ENCODE measurements at places on chromosomes 7 and 10.

DNA sequence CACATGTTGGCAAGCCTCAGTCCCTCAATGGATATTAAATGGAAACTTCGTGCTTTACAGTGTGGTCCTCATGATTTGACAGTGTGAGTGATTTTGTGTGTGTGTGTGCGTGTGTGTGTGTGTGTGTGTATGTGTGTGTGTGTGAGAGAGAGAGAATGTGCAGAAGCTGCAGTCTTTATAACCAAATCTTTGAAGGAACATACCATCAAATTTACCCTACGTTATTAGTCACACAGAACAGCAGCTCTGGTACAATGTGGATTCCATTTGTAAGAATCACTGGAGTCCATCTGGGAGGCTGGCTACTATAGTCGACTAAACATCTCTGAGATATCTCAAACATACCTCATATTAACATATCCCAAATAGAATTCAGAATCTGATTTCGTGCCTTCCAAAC is 928.0 kb upstream of the POT1 start:
- no peak for DNase-seq

DNA sequence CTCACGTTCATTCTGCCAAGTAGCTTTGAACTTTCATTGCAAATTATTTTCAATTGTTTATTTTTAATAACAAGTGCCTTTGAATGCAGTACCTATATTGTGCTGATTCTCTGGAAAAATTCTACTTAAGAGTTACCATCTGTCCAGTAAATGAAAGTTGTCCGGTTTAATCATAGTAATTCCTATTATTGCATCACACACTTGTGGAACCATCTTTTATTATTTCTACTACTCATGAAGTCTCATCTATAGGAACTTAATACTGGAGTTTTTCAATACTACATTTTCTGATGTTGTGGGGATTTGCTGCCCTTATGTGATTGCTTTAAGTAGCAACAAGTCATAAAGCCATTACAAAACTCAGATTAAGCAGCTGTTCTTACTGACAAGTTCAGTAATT is 16.5 kb upstream of the SKAP2 start:
- no peak for DNase-seq

DNA sequence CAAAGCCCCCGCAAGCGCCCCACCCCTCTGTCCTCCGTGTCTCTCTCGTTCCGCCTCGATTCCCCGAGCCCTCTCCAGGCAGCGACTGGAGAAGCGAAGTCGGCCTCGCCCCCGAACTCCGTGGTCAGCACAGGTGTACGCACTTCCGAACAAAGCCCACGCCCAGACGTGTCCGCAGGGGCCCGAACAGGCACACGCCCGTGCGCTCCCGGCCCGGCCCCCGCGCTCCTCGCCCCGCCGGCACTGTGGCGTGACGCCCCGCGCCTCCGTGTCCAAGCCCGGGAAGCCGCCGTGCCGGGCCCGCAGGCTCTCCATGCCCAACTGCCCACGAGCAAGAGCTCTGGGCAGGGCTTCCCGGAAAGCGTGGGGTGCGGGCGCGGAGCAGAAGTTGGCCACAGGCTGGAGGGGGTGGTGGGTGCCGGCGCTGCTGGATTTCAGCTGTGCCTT is 662 bp downstream of the NRCAM start:
- DNase-seq: no peak

DNA sequence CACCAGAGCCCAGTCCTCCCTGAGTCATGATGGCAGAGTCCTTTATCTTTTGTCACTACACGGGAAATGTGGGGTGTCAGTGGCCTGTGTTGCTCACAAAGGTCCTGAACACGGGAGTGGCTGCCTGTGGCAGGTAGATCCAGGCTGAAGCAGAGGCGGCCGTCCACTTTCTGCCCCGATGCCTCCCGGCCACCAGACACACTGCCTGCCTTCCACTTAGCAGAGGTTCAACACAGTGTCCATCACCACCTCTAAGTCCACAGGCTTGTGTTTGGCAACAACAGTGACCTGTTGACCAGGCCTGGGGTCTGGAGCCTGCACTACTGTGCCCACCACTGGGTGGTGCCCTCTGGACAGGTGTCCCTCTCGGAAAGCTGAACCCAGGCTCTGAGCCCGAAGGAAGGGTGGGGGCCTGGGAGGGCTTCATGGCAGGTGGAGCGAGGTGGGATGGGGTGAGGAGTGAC is 49.9 kb upstream of the CAMK2B start:
- DNase-seq: no peak

DNA sequence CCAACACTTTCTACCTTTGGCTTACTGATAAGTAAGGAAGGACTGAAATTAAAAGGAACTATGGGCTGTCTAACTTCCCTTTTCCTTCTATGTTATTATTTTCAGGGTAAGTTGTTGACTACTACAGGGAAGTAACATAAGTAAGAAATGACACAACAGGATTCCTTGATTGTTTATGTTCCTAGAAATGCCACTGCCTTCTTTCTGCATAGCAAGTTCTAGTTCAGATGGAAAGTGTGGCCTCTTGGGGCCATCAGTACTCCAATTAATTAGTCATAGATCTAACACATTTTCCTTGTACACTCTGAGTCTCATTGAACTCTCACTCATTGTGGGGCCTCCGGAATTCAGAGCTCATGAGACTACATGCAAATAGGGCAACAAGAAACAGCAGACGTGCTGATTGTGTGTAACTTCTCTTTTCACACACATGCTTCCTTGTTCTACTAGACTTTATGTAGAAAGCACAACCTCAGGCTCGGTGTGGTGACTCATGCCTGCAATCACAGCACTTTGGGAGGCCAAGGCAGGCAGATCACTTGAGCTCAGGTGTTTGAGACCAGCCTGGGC is 35.3 kb upstream of the HIBADH start:
- DNase-seq: no peak

DNA sequence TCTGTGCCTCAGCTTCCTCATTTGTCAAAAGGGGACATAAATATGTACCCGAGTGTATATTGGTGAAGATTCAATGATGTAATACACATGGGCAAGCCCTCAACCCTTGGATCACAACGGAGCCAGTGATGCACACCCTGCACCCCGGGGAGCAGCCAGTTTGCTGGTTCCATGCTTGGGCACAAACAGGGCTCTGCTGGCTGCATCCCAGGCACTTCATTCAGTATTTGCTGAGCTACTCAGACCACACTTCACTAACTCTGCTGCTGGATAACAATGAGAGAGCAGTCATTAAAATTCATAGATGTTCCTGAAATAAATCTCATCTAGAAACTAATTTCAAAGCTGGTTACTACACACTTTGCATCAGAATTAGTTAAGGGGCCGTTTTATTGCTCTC is 72.0 kb downstream of the SCRN1 start:
- no peak for DNase-seq

DNA sequence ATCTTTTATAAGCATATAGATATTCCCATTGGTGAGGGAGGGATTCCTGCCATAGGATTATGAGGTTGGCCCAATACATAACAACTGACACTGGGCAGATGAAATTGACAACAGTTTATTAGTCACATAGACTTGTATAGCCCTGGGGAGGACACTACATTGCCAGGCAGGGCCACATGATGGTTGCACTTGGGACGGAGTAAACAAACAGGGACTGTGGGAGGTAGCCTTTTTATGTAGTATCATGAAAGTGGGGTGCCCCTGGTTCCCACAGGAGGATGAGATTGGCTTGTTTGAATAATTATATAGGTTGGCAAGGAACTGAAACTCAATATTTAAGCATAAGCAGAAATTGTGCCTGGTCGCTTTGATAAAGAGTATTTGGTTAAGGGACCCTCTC is 23.5 kb downstream of the TRIM24 start:
- no peak for DNase-seq

DNA sequence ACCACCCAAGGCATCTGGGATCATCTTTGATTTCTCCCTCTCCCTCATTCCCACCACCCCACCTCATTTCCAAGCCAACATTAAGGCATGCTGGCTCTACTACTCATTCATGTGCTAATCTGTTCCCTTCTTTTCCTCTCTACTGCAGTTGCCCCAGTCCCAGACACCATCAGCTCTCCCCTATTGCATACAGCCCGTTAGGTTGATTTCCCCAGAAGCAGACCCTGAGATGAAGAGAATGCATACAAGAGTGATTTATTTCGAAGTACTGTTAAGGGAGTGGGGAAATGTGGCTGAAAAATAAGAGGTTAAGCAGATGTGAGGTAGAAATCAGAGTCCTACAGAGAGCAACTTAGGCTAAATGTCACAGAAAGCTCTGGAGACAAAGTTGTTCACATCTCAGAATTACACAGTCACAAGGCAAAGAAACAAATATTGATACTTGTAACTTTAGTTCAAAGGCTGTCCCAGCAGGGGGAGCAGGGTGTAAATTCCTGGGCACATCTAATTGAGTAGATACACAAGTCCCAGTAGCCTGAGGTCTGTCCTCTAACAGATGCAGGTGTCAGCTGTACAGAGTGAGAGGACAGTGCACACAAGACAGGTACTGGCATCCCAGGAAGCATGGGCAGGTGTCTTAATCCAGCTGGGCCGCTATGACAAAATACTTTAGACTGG is 20.9 kb downstream of the AKR1D1 start:
- no peak for DNase-seq

GRCh38 chr10:87723500-87723899 is 63.8 kb downstream of the PAPSS2 start:
- no peak for DNase-seq

DNA sequence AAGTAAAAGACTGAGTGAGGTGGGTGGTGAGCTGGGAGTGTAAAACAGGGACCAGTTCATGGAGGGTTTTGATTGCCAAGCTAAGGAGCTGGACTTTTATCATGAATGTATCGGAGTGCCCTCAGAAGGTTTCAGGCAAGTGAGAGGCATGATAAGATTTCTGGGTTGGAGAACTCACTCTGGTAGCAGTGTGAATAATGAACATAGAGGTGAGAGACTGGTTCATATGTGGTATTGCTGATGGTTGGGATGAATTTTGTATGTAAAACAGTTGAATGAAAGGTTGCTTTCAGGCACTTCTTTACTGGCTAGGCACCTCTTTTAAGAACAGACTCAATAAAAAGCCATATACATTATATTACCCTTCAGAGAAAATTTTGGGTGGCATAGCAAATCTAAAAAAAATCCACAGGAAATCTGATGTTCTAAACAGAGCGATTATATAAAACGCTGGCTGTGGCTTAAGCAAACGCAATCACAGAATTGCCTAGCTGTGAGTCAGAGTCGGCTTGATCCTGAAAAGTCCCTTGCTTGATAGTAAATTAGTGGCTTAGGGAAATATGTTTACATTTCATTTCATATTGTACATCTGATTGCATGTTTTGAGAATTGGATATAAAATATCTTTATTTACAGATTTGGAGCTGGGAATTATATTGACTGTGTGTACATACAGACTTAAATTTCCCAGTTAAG is 92.9 kb upstream of the HDAC9 start:
- DNase-seq: no peak

DNA sequence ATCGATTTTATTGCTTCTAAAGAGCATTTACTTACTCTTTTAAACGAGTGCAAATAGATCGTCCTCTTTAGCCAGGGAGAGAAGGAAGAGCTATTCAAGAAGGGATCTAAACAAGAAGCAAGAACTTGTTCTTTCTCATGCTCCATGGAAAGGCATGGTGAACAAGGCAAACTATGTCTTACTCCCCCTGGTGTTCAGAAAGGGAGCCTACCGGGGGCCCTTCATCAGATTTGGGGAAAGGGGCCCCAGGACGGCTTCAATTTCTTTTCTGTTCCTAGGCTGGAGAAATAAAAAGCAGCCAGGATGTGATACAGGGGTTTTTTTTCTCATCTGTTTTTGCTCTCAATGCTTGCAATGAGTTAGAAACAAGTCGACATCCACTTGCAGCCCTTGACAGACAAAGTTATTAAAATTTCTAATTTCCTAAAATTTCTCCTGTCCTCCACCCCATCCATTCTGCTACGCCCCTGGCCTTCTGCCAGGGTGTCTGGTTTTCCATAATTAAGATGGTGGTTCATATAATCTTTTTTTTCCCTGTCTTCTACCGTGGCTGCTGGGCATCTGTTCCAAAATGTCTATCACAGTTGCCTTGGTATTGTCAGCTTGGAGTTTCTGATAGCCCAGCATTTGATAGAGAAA is 214.4 kb downstream of the CREB5 start:
- no peak for DNase-seq

- DNase-seq: no peak
These were observed 29.5 kb upstream of the VDAC2 start for GRCh38 chr10:75181073-75181472.

DNA sequence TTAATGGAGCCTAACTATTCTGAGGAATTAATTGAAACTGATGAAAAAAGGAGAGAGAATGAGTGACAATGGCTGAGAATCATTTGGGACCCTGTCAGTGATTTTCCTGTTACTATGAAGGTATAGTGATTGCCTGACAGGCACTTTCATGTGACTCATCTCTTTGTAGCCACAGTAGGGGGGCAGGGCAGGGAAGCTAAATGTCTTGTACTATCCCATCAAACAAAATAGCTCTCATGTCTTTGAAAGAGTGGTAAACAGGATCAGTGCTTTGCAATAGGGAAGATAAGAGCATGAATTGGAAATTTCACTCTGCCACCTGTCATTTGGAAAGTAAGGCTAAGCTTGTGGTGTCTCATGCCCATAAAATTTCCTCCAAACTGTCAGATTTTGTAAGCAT is 94.5 kb upstream of the GSDME start:
- DNase-seq: no peak

DNA sequence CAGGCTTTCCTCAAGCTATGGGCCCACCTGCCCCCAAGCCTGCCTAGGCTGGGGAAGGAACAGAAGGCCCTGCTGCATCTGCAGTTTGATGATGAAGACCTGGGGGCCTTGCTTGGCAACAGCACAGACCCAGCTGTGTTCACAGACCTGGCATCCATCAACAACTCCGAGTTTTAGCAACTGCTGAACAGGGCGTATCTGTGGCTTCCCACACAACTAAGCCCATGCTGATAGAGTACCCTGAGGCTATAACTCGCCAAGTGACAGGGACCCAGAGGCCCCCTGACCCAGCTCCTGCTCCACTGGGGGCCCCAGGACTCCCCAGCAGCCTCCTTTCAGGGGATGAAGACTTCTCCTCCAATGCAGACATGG is 36.3 kb downstream of the CADPS2 start:
- no peak for DNase-seq

DNA sequence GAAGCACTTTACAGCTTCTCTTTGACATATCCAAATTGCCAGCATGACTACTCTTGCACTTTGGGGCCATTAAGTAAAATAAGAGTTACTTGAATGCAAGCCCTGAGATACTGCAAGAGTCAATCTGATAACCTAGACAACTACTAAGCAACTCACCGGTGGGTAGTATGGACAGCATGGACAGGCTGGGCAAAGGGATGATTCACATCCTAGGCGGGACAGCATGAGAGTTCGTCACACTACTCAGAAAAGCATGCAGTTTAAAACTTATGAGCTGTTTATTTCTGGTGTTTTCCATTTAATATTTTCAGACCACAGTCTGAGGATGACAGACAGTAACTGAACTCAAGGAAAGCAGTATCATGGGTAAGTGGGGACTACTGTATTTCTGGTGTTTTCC is 84.0 kb downstream of the ORC5 start:
- DNase-seq: no peak

Measured in tibial nerve (tissue), 4 donors.